Pons (tissue), 1 donor: ENCODE measurements at places on chromosomes 2 and 18.

- DNase-seq = no peak
These were observed 37.9 kb downstream of the ODC1 start for GRCh38 chr2:10410001-10410822.

DNA sequence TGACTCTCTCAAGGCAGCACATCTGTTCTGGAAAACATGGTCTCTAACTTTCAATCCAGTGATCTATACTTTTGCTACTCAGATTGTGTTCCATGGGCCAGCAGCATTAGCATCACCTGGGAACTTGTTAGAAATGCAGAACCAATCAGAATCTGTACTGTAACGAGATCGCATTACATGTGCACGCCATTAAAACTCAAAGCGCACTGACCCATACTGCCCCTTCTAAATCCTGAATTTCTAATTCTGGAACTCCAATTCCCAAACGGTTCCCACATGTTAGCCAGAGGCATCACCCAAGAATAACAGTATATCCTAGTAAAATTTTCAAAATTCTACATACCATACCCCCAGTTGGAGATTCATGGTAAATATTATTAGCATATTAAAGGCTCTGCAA lies 10.5 kb upstream of the DCTN1 start:
- DNase-seq = no peak

DNA sequence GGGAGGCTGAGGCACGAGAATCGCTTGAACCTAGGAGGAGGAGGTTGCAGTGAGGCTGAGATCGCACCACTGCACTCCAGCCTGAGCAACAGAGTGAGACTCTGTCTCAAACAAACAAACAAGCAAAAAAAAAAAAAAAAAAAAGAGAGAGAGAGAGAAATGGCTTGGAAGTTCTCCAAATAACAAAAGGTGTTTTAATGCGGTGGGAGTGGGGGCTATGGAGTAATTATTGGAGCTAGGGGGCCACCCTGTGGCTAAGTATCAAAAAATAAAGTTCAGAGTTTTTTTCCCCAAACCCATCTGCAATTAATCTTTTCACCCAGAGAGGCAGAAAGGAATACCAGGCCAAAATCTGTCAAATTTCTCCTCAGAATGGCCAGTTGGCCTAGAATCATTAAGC lies 23.0 kb upstream of the CEP68 start:
- DNase-seq = no peak

GRCh38 chr2:16148632-16149348 lies 208.4 kb downstream of the MYCN start:
- DNase-seq = no peak

DNA sequence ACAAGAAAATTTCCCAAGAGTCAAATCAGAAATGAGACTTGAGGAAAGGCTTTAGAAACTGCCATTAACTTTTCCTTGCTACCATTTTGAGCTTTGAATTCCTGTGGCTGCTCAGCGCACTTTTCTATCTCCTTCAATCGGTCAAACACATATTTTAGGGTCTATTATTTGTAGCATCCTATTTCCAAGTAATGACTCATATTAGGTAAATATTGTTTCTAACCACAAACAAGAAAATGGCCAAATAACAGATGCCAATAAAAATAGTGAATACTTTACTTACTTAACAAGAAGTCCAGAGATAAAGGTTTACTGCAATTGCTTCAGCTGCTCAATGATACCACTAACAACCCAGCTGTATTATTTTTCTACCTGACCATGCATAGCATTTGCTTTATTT lies 29.7 kb upstream of the CCDC178 start:
- no peak for DNase-seq

DNA sequence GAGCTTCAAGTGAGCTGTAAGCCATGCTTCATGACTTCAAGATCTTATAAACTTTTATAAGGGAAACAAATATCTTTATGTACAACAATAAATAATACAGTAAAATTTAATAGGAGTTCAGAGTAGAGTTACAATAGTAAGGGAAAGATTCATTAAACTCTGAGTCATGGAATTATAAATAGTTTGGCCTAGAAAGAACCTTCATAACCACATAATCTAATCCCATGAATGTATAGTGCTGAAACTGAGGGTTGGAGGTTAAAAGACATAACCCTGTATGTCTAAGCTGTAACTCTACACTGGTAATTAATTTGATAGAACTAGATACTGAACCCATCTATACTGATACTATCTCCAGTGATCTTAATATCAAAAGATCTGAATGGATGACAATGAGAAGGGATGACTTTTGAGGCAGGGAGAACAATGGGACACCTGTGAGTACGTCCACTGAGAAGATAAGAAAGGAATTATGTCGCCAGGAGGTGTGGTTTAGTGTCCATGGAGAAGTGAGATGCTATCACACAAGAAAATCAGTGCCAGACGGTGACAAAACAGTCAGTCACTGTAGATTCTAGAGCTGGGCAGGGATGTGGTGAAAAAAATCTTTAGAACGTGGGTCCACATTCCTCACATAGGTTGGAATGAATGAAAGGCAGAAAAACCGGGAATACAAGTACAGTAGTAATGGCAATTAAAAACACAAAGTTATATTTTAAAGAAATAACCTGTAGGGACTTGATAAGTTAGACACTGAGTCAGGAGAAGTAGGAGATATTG lies 1.1 kb downstream of the IL1F10 start:
- no peak for DNase-seq

DNA sequence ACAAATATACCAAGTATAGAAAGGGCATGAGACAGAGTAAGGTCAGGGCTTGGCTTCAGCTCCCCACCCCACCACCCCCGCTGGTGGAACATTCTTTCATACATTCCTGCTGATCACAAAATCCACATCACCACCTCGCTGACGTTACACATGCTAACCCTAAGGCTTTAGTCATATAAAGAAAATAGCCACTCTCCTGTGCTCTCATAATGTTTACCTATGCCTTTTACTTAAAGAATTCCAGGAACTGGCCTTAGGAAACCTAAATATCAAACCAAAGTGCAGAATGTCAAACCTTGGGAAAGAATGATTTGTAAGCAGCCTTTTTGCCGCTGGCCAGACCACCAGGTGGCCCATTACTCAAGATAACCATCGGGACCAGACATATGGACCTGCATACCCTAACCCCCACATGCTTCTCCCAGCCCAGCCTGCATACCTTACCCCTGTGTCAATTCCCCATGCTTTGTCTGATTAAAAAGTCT lies 136.3 kb upstream of the SLC39A10 start:
- DNase-seq = no peak

DNA sequence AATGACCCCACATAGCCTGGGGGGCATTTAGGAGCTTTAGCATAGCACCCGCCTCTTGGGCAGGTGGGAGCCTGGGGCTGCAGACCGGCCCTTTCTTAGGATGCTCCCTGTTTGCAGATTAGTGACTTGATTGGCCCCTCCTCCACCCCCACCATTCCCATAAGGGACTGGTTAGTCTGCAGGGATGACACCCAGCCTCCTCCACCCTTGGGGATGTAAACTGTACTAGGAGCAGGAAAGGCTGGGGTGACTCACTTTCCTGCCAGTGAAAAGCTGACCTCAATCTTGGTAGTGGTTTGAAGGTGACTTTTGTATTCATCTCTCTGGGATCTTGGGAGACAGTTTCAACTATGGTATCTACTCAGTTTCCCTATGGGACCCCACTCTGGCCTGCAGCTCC lies 24.2 kb downstream of the CTIF start:
- no peak for DNase-seq

DNA sequence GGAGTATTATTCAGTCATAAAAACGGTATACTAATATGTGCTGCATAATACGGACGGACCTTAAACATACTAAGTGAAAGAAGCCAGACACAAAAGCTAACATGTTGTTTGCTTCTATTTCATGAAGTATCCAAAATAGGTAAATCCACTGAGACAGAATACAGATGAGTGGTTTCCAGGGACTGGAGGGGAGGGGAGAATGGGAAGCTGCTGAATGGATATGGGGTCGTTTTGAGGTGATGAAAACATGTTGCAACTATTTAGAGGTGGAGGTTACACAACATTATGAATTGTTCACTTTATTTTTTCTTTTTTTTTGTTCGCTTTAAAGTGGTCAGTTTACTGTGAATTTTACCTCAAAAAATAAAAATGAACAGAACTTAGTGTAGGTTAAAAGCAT lies 52.9 kb downstream of the RAB10 start:
- no peak for DNase-seq

- DNase-seq = no peak
These were observed 369 bp downstream of the CDK5R2 start for GRCh38 chr2:218959761-218960308.

- no peak for DNase-seq
These were observed 142.1 kb downstream of the SLC4A10 start for GRCh38 chr2:161766334-161766733.

DNA sequence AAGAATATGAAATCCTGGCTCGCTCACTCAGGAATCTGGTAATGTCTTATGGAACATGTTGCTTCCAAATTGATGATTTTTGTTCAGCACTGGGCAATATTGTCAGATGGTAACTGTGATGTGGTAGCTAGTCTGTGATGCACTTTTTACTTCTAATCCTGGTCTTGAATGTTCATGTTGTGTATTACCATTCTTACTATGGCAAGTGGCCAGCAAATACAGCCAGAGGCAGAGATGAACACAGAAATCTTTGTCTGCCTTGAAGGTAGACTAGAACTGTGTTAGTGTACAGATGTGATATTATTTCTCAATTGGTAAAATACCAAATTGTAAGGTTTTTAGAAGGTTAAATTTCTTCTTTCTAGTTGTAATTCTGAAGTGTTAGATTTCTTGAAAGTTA lies 83.3 kb downstream of the UBE2E3 start:
- DNase-seq = peak; percentile 37
